ENCODE measurements at places on chromosomes 13 and 19.

- H3K27me3 ChIP-seq = peaks cover 7% of the 10 kb centered on the region
- H3K36me3 ChIP-seq = no peaks in the 10 kb centered on the region
- DNase-seq = no peak
- H3K4me1 ChIP-seq = peaks cover 13% of the 10 kb centered on the region
- H3K27ac ChIP-seq = no peak overlapping the region
Observed at GRCh38 chr13:28572871-28573270, 77.9 kb upstream of the FLT1 start.

- H3K36me3 ChIP-seq = no peaks in the 10 kb centered on the region
- no peak for DNase-seq
- no peak overlapping the region for H3K27ac ChIP-seq
- no peaks in the 10 kb centered on the region for H3K4me1 ChIP-seq
- peaks cover 9% of the 10 kb centered on the region for H3K27me3 ChIP-seq
Observed at GRCh38 chr19:42660353-42660752, 65.6 kb upstream of the CEACAM8 start.

DNA sequence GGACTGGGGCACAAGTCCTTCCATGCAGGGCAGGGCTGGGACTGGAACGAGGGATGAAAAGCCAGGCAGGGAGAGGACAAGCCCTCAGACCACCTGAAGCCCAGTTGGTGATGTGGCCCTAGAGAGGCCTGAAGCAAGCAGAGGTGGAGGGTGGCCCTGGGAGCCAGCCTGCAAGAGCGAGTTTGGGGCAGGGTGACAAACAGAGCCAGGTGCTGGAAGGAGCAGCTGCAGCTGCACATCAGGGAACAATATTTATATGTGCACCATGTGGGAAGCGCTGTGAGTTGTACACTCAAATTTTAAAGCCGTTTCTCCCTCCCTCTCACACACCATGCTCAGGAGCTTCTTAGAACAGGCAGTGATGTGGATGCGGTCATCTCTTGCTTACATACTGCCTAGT lies 67.8 kb downstream of the FGF9 start:
- H3K27ac ChIP-seq = no peak overlapping the region
- peaks cover 9% of the 10 kb centered on the region for H3K27me3 ChIP-seq
- DNase-seq = no peak
- no peaks in the 10 kb centered on the region for H3K36me3 ChIP-seq

DNA sequence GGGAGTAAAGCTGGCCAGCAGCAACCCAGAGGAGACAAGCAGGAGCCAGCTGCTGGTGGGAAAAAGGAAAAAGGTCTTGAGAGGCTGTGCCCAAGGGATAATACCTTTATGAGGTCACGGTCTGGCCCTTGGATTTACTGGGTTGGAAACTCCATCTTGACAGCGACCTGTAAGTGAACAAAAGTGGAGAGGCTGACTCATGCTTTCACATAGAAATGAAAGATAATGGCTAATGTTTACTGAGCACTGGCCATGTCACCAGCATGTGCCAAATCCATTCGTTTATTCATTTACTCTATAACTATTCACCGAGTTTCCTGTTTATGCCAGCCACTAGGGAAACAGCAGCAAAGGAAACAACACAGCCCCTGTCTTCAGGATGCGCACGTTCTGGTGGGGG lies 4.7 kb downstream of the VRK3 start:
- no peak overlapping the region for H3K4me3 ChIP-seq
- H3K27me3 ChIP-seq = peaks cover 2% of the 10 kb centered on the region
- DNase-seq = no peak
- peaks cover 31% of the 10 kb centered on the region for H3K4me1 ChIP-seq
- H3K27ac ChIP-seq = peak overlapping the region; percentile 12
